Caki2 (cell line): ENCODE measurements at places on chromosomes 1 and 21. TPM values are rescaled to one million over a fixed set of nuclear protein-coding genes. Genes with fewer than 3 reads are reported as not detected.
A peak's percentile ranks its signal among the peaks of the same experiment; 100 is the strongest.

OR11L1 gene
- total RNA-seq, result not detected in 2 replicates

RHOU gene
- 0.23 and 0.81 TPM in 2 replicates for total RNA-seq

DNA sequence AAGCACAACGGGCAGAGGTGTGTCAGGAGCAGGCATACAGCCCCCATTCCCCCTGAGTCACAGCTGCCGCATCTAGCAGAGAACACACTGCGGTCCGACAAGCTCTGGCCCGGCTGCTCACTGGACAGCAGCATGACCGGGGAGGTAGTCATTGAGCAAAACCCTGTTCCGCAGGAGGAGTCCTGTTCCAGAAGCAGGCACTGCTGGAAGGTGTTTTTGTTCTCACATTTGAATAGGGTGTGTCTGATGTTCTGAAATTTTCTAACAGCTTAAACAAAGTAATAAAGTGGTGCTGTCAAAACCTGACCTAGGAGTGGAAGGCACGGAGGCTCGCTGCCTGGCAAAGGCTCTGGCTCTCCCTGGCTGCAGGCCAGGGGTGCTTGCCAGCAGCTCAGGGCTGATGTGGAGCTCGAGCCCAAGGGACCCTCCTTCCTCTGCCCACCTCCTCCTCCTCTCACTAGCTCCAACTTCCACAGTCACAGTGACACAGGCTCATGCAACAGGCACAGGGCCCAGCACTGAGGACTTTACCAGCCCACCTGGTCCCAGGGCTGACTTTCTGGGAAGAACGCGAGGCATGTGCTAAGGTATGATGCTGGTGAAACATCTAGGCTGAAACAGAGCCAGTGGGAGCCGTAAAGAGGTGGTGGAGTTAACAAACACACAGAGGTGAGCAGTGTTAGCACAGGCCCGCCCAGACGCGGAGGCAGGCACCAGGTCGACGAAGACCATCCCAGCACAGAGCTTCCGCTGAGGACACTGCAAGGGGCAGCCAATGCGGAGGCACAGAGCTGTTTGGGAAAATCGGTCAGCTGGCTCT is 118.6 kb upstream of the IFFO2 start:
- DNase-seq, result no peak

DNA sequence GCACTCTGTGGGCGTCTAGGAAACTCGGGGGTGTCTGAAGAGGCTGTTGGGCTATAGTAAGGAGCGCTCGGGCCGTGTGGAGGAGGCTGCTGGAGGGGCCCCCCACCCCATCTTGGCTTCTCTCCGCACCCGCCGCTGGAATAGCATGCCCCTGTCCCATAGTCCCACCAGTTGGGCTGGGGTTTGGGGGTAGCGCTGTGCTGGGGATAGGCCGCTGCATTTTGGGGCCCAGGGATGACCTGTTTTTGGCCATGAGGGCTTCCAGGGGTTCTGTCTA is 511 bp downstream of the EFNA3 start:
- DNase-seq, result no peak

DNA sequence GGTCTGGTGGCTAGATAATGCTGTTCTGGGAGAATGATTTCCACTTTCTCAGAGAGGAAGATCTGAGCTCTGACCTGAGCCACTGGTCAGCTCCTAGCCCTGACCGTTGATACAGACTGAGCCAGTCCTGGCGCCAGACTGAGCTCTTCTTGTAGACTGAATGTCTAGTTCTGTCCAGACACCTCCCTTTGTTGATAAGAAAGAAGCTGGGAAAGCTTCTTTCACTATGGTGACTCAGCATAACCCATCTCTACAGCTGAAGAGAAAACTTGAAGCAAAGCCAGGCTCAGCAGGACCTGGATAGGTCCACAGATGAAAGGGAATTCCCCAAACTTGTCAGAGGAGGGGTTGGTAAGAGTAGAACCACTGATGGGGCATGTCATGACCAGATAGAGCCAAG is 9.9 kb upstream of the TRABD2B start:
- peak; percentile 90 for DNase-seq
